Upper lobe of right lung (tissue), 1 donor: ENCODE measurements at places on chromosomes 5 and 9. TPM values are rescaled to one million over a fixed set of nuclear protein-coding genes. Genes with fewer than 3 reads are reported as not detected.
A peak's percentile ranks its signal among the peaks of the same experiment; 100 is the strongest.

Gene DBH
- not detected for total RNA-seq

GRCh38 chr5:112186401-112186990 is 232.6 kb downstream of the EPB41L4A start:
- no peak for DNase-seq
- no peaks in the 10 kb centered on the region for H3K27me3 ChIP-seq

DNA sequence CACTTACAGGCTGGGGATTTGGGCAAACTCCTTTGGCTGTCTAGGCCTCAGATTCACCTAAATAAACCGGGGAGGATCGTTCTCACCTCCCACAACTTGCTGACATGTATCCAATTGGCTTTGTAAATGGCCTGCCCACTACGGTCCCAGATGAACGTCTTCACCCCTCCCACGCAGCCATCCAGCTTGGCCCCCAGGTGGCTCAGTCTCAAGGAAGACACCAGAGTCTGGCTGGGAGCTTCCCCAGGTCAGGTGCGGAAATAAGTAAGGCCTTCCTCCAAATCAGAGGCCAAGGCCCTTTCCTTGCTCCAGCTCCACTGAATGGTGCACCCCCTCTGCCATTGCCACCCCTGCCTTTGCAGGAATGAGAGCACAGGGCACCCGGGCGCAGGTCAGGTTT is 11.4 kb downstream of the CIZ1 start:
- no peaks in the 10 kb centered on the region for H3K27me3 ChIP-seq
- H3K27ac ChIP-seq: no peak overlapping the region
- DNase-seq: no peak
- H3K4me1 ChIP-seq: no peaks in the 10 kb centered on the region
- no peak overlapping the region for H3K4me3 ChIP-seq
- peaks cover 89% of the 10 kb centered on the region for H3K36me3 ChIP-seq

Gene GRIN1
- 0.64 TPM for total RNA-seq

DNA sequence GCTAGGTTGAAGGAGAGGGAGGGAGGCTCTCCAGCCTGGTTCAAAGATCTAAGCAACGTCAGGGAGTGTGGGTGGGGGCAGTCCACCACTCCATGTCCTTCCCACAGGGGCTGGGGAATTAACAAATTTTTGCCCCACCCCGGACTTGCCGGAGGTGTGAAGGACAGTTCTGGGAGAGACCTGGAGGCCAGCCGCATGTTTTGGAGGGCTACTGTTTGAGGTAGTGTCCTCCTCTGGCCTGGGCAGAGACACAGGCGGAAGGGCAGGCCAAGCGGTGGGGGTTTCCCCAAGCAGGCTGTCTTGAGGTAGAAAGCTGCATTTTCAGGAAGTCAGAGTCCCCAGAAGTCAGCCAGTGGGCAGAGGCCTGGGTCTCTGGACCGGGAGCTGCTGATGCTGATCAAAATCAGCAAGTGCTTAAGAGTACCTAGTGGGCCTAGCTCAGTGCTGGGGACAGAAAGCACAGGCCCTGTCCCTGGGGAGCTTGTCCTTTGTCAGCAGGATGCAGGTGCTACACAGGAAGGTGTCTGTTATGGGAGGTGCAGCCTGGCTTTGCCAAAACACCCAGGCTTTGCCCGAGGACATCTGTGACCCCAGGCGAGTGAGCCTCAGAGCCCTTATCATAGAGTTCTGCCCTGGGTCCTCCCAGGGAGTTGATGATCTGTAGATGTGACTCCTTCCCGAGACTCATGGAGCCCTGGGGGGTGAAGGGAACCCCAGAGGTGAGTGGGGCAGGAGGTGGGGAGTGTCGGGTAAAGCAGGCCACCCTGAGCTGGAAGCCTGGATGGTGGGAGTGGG is 18.5 kb downstream of the JADE2 start:
- peak overlapping the region; percentile 36 for H3K27ac ChIP-seq
- no peaks in the 10 kb centered on the region for H3K27me3 ChIP-seq
- no peak overlapping the region for H3K4me3 ChIP-seq
- peak; percentile 66 for DNase-seq

Gene SHOC1
- not detected for total RNA-seq
